Epithelial cell of proximal tubule (primary cell): ENCODE measurements at places on chromosomes 11 and 22. TPM values are rescaled to one million over a fixed set of nuclear protein-coding genes. Genes with fewer than 3 reads are reported as not detected.
A peak's percentile ranks its signal among the peaks of the same experiment; 100 is the strongest.

DNA sequence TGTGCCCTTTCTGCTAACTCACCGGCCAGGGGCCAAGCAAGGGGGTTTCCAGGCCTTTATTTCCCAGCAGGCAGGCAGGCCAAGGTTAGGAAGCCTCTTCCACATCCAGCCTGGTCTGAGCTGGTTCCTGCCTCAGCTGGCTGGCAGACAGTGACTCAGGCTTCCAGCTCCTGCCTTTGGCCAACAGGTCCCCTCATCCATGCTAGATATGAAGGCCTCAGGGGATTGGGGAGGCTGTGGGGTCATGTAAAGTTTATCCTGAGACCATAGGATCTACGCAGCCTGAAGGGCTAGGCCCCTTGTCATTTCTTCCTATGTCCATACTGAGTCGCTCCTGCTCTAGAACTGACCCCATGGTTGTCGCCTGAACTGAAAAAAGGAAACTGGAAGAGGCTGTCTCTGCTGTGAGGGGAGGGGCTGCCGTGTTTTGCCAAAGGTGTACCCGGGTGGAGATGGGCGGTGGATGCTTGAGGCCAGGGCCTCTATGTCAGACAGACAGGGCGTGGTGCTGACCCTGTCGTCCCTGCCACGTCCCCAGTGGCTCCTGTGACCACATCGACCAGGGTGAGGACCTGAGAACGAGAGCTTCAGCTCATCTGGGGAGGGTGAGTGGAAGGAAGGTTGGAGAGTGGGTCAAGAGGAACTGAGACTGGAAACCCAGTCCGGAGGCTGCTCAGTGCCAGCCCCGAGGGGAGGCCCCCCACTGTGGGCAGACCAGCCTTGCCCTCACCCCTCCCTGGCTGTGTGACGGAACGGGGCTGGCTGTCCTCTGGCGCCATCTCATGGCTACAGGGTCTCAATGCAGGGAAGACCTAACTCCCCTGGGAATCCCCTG, 17.0 kb downstream of the P2RY6 start:
- DNase-seq = peak; percentile 42

DNA sequence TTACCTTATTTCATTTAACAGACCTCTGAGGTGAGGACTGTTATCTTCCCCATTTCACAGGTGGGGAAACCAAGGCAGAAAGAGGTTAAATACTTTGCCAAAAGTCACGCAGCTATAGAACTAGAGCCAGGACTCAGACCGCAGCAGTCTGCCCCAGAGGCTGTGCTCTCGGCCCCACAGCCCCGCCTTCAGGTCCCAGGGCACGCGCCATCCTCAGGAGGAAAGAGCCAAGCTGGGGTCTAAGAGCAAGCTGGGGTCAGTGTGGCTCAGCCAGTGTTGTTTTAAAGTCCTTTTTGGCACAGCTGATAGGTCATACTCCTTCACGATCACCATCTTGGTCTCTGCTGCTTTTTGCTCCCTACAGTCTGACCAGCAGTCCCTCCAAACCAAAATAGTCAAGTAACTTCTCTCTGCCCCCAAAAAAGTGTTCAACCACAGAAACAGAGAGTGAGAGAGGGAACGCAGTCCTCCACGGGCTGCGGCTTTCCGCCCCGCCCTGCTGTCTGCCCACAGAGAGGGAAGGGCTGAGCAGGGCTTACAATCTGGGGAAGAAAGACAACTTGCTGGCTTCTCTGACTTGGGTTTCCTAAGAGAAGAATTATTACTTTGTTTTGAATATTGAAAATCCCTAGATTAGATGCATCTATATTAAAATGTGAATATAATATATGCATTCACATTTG, 137.2 kb upstream of the OPCML start:
- no peak for DNase-seq

DNA sequence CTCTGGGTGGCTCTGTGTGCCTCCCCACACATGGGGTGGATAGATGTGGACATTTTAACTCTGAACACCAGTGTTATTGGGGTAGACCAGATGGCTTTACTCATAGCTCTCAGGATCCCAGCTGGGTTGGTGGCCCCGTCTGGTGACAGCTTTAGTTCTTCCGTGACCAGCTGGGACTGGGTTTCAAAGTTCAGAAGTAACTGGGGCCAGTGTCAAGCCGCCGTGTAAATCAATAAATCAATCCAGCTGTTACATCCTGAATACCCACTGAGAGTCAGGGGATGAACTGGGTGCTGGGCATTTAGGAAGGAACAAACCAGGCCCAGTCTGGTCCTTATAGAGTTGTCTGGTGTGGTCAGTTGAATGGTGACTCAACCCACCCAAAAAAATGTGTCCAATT, 269.4 kb downstream of the CTTN start:
- no peak for DNase-seq

DNA sequence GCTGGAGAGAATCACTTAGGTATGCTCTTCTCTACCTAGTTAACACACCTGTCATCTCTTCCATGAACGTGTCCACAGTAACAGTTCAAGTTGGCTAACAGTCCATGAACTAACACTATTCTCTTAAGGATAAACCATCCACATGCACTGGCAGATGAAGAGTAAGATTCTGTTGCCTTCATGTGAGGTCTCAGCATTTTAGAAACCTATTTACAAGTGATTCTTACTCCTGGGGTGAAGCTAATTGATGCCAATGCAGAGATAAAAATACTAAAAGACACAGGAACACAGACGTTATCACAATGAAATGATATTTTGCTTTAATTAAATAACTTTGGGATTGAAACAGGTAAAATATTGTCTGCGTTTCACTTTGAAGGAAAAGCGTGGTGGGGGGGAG, 1.3 kb downstream of the LRRC4C start:
- DNase-seq = no peak

DNA sequence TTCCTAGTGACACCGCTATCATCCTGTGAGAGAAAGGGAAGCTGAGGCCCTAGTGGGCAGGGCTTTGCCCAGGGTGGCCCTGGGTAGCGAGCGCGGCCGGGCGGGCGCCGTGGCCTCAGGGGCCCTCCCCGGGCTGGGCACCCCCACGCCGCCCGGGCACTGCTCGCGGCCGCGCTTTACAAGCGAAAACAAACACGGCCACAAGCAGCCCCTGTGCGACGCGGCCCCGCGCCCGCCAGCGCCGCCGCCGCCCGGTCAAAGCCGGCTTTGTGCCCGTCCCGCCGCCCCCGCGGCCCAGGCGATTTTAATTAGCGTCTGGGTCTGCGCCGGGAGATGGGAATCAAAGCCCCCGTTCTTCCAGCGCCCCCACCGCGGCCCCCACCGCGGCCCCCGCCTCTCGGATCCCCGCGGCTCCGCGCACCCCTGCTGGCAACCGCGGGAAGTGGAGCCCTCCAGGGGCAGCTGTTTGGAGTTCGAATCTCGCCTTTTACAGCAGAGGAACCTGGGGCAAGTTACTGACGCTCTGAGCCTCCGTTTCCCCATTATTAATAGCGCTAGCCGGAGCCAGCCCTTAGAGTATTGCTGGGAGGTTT, 47.9 kb downstream of the CHRDL2 start:
- DNase-seq = no peak

DNA sequence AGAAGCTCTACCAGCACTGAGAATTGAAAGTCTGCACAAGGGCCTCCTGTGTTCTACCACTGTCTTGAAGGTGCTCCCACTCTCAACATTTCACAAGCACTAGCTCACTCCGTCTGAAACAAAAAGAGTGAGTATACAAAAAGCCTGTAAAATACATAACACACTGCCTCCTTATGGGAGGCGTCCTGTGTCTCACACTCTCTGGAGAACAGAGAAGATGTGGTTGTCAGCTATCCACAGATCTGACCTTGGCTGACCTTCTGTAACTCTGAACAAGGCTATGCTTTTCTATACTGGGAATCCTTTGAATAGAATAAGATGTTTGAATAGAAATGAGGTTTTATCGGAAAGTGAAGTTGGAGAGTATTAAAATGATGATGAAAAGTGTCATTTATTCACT, 171.3 kb upstream of the TMEM45B start:
- no peak for DNase-seq

DNA sequence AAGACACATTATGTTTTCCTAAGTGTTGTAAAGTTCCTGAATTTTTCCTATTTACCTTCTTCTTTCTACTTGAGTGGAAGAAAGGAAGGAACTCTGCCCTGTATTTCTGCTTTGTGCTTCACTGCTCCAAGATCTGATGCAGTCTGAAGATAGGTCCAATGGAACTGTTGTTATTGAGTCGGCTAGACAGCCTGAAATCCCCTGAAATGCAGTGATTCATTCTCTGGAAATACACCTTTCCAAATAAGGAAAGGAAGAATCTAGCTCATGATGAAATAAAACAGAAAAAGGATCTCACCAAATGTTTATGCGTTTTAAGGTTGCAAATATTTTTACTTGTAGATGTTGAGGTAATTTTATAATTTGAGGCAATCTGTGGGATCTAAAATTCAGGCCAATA, 322.8 kb downstream of the GUCY1A2 start:
- DNase-seq = peak; percentile 69

- DNase-seq = no peak
Observed at GRCh38 chr11:61009392-61010275, 38.2 kb downstream of the CD6 start.

DNA sequence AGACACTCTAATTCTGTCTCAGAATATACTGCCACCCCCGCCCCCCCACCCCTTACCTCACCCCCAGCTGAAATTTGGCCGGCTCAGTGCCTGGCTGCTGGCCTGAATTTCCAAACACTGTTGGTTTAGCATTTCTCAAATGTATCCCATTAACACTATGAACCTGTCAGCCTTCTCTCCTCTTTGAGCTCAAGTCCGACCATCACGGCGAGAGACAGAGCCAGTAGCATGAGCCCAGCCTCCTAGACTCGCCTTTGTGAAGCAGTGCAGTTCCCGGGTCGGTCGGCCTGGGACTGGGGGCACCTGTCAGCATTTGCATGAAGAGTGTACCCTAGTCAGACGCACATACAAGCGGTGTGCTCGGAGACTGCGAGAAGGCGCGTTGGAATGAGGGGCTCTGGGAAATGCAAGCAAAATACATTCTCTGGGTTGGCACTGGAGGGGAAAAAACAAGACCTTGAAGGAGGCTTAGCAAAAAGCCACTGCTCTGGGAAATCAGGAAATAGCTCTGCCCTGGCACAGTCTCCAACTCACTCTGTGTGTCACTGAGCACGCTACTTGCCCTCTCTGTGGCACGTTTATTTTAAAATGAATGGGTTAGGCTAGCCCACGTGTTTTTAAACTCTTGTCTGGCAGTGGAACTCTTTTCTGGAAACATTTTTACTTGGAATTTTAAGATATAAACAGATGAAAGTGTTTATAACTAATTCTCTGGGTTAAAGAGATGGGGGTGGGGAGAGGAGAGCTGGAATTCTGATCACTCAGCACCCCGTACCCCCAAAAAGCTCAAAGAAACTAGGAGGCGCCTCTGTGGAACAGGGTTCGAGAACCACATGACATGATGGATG, 108.3 kb downstream of the TIMP3 start:
- DNase-seq = no peak

GRCh38 chr22:20606041-20606783, 98.8 kb downstream of the MED15 start:
- peak; percentile 1 for DNase-seq

DNA sequence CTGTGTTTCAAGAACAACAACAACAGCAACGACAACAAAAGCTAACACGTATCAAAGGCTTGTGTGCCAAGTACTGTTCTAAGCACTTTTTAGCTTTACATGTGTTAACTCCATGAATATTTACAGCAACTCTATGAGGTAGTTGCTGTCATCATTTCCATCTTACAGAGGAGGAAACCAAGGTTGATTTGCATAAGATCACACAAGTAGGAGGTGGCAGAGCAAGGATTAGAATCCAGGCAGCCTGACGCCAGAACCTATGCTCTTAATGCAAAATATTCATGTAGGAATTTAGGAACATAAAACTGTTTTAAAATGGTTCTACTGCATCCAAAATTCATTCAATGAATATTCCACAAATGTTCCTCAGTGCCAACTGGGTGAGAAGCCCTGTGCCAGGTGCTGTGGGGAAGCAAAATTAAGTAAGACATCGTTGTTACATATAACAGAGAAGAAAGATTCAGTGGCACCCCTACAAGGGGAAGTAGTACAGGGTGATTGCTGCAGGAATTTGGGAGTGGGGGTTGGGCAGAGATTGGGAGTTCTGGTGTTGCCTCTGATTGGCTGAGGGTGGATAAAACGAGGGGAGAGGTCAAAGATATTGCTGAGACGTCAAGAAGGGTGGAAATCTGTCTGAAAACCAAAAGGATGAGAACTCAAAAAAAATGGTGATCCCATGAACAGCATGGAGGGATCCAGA, 86.1 kb upstream of the ARHGAP20 start:
- DNase-seq = no peak

DNA sequence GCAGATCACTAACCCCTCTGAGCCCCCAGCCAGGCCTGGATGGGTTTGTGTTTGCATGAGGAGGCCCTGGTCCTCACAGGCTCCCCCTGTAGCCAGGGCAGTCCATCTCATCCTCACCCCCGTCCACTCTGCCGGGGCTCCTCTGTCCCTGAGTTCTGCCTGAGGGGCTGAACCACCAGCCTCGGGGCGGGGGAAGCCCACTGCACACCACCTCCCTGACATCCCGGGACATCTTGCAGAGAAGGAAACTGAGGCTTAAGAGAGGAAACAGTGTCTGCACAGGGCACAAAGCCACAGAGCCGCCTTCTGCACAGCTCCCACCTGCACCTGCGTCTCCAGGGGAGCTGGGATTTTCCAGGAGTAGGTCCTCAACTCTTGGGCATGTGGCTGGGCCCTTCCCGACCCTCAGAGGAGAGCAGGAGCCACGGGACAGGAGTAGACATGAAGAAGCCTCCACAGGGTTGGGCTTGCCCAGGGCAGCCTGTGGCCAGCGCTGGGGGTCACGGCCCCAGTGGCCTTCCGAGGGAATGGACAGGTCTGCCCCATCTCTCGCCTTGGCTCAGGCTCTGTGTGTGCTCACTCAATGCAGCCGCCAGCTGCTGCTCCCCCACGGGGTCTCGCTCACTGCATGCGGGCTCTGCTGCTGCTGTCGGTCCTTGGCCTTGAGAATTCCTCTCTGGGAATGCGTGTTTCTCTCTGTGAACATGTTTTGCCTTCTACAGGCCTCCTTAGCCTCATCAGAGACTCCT, 45.4 kb upstream of the CCDC188 start:
- no peak for DNase-seq

GRCh38 chr22:19536564-19536963, 12.4 kb upstream of the CLDN5 start:
- DNase-seq = no peak

- DNase-seq = no peak
Observed at GRCh38 chr22:47279746-47280145, 517.3 kb downstream of the TBC1D22A start.

GRCh38 chr22:22185217-22185616, 59.4 kb upstream of the VPREB1 start:
- no peak for DNase-seq

DNA sequence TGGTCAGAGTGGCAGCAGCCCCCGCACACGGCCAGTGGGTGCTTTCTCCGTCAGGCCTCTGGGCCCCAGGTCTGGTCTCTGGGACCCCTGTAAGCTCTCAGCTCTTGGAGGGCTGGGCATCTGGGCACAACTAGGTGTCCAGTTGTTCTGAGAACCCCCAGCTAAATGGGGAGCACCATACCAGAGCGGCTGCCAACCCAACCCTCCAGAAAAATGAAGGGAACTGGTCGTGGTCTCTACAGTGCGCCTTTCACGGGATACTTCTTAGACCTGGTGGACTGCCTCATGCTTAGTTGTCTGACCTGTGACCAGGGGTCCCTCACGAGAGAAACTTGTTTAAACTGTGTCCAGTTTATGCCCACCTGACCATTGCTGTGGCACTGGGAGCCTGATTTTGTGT, 104.9 kb downstream of the BCR start:
- DNase-seq = no peak

MRGPRX4 gene
- not detected in 2 replicates for total RNA-seq

PANX2 gene
- 0.07 and 0.12 TPM in 2 replicates for total RNA-seq

APIP gene
- total RNA-seq = 21.6 and 26.0 TPM in 2 replicates

NPTXR gene
- total RNA-seq = 0.58 and 0.72 TPM in 2 replicates

CASP4 gene
- total RNA-seq = 27.6 and 30.4 TPM in 2 replicates

SLC5A12 gene
- total RNA-seq = not detected in 2 replicates
